ENCODE measurements at places on chromosomes 16 and 17.
A peak's percentile ranks its signal among the peaks of the same experiment; 100 is the strongest.

GRCh38 chr17:78774956-78775571 is 7.0 kb downstream of the CYTH1 start:
- DNase-seq: no peak

- DNase-seq: no peak
Observed at GRCh38 chr16:81612351-81613163, 166.5 kb upstream of the PLCG2 start.

DNA sequence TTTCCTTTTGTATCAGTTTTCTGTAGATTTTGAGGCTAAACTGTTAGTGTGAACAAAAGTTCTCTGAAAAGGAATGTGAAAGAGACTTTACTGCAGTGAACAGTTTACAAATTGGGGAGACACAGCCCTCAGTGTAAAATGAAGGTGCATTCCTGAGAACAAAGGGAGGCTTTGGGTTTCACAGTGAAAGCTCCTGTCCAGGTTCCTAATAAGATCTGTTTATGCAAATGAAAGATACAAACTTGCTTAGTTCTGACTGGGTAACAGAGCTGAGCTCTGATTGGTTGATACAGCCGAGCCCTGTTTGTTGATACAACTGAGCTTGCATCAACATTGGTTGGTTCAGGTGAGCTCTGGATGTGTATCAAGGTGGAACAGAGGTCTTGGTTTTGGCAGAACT is 8.3 kb upstream of the CDRT15 start:
- peak; percentile 14 for DNase-seq

DNA sequence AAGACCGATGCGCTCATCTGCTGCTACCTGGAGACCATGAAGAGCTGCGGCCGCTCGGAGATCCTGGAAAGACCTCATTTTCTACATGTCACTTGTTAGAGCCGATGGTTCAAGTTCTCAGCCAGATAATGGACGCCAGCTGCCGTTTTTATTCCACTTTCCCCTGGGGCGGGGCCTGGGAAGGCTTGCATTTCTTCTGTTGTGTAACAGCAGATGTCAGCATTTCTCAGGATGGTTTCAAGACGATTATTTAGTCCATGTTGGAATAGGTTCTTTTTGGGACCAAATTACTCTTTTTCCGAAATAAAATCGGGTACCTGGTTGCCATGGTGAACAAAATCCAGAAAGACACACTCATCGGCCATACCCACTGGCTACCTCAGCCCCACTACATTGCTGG is 1418.3 kb downstream of the CDH11 start:
- DNase-seq: no peak

DNA sequence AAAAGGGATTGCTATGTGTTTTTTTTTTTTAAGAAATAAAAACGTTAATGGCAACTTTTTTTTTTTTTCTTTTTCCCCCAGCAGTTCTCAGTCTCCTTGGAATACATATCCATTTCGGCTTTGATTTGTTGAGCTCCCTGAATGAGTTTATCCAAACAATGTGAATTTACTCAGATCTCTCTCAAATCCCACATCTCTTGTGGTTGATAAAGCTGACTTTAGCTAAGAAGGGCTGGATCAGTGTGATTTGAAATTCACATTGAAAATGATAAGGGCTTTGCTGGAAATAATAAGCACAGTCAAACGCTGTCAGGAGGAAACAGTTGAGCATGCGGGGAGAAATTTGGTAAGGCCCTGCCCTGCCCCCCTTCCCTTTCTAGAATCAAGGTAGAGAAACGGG is 74.1 kb upstream of the IRX3 start:
- DNase-seq: no peak

DNA sequence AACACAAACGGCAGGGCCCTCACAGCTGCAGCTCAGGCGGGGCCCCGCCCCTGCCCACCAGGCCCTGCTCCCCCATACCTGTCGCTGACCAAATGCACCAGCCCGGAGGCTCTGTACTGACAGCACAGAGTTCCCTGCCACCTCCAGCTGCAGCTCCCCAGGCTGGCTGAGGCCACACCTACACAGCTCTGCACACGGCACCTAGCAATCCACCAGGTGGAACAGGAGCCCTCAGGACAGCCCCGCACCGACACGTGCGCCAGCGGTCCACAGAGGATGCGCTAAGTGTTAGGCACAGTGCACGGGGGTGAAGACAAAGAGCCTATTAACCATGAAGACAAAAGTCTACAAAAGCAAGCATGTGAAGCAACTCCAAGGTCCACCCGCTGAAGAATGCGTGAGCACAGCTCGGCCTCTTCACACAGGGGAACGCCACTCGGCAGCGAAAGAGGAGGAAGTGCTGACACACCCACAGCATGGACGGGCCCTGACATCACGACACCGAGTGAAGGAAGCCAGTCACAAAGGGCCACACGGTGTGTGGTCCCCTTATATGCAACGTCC is 5.4 kb downstream of the ZCCHC14 start:
- DNase-seq: no peak

GRCh38 chr17:36812762-36813161 is 124.5 kb upstream of the LHX1 start:
- DNase-seq: no peak

GRCh38 chr17:32731556-32732295 is 145.2 kb downstream of the MYO1D start:
- DNase-seq: no peak

- DNase-seq: no peak
Observed at GRCh38 chr16:12881182-12881581, 20.2 kb upstream of the SHISA9 start.

DNA sequence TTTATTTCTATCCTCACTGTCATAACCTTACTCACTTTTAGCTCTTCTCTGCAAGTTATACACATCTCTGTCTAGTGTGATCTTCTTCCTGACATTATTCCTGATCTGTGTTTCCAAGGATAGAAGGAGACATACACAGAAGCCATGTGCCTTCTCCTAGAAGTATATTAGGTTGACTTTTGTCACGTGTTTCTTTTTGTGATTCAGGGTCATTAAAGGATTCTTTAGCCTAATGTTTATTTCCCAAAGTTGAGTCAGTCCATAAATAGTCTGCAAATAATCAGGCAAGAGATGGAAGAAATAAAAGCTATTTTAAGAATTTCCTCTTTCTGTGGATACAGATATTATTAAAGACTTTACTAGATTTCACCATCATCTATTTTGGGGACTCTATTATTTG is 214.1 kb upstream of the GOT2 start:
- DNase-seq: no peak

- no peak for DNase-seq
Observed at GRCh38 chr17:80274331-80274730, 13.7 kb downstream of the RNF213 start.

DNA sequence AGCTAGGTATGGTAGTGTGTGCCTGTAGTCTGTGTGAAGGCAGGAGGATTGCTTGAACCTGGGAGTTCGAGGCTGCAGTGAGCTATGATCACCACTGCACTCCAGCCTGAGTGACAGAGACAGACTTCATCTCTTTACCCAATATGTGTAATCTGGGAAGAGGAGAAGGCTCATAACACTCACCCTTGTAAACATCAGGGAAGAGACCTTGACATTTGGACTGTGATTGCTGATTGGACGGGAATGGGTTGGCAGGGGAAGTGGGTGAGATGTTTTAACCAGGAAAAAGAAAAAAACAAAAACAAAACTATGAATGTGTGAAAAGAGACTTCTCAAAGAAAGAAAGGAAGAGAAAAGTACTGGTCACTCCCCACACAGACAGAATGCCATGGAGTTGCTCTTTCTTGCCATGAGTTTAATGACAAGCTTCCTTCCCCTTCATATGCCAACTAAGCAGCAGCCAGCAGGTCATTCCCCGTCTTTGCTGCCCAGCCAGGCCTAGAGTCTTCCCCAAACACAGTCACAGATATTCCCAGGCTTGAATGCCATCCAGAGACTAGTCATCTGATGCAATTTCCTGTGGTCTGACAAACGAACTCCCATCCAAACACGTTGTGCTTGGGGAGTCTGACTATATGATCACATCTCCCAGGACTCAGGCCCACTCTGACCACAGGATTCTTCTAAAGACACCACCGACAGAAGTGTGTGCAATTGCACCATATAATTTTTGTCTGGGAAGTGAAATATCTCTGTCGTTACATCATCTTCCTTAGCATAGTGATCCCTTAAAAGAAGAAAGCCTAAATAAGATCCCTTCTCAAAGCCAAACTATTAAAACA is 3.6 kb upstream of the XAF1 start:
- no peak for DNase-seq

- no peak for DNase-seq
Observed at GRCh38 chr16:86566966-86567700, 504 bp downstream of the FOXC2 start.

GRCh38 chr17:65799869-65800268 is 238.4 kb upstream of the AXIN2 start:
- no peak for DNase-seq
